ENCODE measurements at places on chromosomes 7 and 10.

GRCh38 chr10:52615756-52616394 is 156.7 kb downstream of the MBL2 start:
- no peak for DNase-seq

GRCh38 chr10:51707392-51707791 is 8.0 kb upstream of the CSTF2T start:
- DNase-seq = no peak

- no peak for DNase-seq
These were observed 112.7 kb downstream of the REEP3 start for GRCh38 chr10:63633677-63634487.

GRCh38 chr7:42768045-42768444 is 143.8 kb downstream of the C7orf25 start:
- no peak for DNase-seq

- no peak for DNase-seq
These were observed 111.3 kb downstream of the POU6F2 start for GRCh38 chr7:39088730-39089593.

GRCh38 chr10:31123946-31124345 is 92.3 kb upstream of the ZNF438 start:
- DNase-seq = no peak

- no peak for DNase-seq
These were observed 10.3 kb downstream of the CUL1 start for GRCh38 chr7:148709014-148709413.

- DNase-seq = no peak
These were observed 110.9 kb downstream of the UNCX start for GRCh38 chr7:1343551-1343950.

DNA sequence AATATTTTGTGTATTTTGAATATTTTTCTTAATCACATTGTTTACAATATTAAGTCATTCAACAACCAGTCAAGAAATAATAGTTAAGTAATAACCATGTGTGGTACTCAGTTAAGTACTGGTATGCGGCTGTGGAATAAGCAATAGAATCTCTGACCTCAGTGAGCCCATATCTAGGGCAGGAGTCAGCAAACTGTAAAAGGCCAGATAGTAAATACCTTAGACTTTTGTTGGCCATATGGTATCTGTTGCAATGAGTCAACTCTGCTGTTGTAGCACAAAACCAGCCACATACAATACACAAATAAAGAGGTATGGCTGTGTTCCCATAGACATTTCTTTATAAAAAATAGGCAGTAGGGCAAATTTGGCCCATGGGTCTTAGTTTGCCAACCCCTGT is 311.6 kb upstream of the SEMA3A start:
- DNase-seq = no peak

- no peak for DNase-seq
These were observed 5.9 kb upstream of the OR2A25 start for GRCh38 chr7:144063710-144064109.

- DNase-seq = no peak
These were observed 14.8 kb downstream of the ZSCAN25 start for GRCh38 chr7:99631295-99632109.

GRCh38 chr10:109374215-109374614 is 549.1 kb downstream of the XPNPEP1 start:
- DNase-seq = no peak

- DNase-seq = no peak
These were observed 10.3 kb upstream of the ANKRD1 start for GRCh38 chr10:90930971-90931871.

DNA sequence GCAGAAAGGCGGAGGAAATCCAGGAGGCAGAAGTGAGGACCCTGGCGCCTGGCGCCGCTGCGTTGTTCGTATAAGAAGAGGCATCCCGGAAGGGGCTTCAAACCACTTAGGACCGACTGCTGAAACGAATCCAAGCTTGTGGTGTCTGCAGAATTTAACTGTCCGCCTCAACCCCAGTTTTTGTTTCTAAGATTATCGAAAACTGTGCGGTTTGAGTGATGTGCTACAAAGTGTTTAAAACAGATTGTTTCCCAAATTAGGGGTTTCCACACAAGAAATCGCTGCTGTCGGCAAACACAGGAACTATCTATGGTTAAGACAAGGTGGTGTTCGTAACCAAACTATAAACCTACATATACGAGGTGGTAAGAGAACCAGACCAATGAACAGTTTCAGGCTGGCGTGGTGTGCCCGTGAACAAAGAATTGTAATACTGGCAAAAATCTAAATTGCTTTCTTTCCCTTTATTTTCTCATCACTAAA is 835 bp upstream of the DGKI start:
- no peak for DNase-seq

All from GM12864 (cell line).